ENCODE measurements at places on chromosomes 13 and 19.

DNA sequence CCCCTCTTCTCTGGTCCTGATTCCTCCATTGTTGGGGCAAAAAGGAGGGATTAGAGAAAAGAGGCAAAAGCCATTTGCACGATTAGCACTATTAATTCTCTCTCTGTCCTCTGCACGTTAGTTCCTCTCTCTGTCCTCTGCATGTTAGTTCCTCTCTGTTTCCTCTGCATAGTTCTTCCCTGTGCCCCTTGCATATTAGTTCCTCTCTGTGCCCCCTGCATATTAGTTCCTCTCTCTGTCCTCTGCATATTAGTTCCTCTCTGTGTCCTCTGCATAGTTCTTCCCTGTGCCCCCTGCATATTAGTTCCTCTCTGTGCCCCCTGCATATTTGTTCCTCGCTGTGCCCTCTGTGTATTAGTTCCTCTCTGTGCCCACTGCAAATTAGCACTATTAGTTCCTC lies 847.2 kb upstream of the GPC6 start:
- DNase-seq = no peak

GRCh38 chr19:33374236-33374714 lies 766 bp downstream of the CEBPG start:
- no peak for DNase-seq

DNA sequence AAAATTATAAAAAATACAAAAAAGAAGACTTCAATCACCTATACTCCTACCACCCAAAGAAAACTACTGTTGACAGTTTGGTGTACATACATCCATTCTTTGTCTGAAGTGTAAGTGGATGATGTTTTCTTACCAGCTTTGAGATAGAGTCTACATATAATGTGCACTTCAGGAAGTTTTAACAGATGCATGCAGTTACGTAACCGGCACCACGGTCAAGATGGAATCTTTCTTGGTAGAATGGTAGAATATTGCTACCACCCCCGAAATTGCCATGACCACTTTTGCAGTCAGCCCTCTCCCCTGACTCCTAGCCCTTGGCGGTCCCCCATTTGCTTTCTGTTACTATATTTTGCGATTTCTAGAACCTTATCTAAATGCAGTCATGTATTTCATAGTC lies 1.4 kb downstream of the CUL4A start:
- no peak for DNase-seq

DNA sequence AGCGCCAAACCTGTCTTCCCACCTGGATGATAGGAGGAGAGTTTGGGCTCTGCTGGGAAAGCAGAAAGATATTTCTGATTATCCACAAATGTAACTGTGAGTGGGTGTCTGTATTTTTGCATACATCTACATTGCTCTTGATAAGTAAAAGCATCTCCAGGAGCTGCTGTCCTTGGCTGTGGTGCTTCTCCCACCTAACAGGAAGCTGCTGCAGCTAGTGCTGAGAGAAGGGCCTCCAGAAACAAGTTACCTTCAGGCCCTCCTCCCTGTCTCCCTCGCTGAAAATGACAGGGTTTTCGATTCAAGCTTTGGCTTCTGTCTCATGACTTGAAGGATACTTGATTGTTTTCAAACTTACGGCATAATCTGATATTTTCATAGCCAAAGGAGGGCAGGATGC lies 90.1 kb downstream of the FOXO1 start:
- DNase-seq = no peak

DNA sequence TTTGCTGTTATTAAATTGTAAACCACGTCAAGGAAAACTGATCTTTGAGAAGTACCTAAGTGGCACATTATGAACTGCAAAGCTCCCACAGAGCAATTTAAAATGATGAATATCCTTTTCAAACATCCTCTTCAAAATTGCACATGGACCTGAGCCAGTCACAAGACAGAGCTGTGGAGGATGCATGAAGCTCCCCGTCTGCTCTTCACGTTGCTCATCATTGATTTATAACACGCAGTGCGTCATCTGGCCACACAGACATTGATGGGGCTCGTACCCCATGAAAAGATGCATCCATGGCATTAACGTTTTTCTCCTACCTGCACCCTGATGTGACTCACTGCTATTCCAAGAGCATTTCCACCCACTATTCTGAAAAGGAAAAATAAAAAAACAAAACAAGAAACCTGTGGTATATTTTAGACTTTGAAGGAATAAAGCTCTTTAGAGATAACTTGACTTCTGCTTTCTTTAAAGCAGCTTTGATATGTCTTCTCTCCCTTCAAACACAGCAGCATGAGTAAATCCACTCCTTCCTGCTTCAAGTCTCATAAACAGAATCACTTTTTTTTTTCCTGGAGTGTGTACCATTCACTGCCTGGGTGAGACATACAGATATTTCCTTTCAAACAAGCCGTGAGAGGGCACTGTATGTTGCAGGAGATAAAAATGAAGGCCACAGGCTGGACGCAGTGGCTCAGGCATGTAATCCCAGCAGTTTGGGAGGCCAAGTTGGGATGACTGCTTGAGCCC lies 7.2 kb upstream of the SERTM1 start:
- DNase-seq = no peak
